ENCODE measurements at places on chromosomes 6 and 20.

DNA sequence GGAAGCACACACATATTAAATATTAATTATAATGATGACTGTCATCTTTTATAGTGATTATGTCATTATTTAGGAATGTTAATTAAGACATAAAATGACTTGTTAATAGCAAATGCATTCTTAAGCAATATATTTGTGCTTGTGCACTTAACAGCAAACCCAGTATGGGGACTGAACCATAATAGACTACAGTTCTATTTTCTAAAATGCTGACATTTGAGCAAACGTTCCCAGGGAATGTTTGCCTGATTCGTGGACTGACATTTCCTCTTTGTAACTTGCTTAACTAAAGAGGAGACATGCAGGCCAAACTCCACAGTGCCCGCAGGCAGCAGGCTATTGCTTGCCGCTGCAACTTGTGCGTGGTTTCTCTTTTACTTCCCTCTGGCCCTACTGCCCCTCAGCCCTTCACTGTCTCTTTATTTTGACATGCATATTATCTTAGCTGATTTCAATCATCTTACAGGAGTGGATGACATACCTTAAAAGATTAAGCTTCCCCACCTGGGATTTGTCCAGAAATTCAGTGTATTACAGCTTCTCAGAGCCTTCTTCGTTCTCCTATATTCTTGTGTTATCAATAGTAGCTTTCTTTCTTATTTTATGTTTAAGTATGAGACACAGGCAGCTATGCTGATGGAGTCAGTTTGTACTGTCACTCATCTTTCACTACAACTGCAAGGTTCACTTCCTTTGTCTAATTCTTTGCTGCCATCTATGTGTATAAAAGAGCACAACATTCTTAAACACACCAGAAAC lies 141.5 kb downstream of the GMDS start:
- DNase-seq: no peak

DNA sequence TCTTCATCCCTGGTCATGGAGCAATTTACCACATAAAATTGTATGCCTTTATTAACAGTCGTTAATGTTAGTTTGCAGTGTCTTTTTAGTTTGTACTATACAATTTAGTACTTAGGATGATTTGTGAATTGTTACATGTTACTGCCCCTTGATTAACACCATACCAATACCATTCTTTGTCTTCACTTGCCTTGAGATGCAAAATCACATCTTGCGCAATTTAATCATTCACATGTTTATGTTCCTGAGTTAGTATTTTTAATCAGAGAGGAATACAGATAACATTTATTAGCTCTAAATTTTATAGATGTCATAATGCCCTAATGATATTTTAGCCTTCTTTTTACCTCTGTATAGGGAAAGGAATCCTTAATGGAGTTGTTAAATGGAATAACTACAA lies 114.1 kb downstream of the SCAF8 start:
- DNase-seq: no peak

GRCh38 chr6:27419363-27419762 lies 30.8 kb downstream of the ZNF391 start:
- no peak for DNase-seq

DNA sequence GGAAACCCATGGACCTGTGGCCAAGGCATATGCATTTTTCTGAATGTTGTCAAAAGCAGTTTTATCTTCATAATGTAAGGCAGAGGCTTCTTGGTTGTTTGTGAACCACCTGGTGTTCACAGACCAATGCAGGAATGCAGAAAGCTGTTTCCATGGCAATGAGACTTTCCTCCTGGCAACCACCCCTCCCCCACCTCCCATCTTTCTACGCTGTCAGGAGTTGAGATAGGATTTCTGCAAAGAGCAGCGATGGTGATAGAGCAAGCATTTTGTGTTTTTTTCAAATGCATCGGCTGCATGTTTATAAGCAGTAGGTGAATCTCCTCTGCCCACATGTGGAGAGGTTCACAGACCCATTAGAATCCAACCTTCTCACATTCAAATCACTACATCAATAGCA lies 114.1 kb upstream of the SMLR1 start:
- no peak for DNase-seq

DNA sequence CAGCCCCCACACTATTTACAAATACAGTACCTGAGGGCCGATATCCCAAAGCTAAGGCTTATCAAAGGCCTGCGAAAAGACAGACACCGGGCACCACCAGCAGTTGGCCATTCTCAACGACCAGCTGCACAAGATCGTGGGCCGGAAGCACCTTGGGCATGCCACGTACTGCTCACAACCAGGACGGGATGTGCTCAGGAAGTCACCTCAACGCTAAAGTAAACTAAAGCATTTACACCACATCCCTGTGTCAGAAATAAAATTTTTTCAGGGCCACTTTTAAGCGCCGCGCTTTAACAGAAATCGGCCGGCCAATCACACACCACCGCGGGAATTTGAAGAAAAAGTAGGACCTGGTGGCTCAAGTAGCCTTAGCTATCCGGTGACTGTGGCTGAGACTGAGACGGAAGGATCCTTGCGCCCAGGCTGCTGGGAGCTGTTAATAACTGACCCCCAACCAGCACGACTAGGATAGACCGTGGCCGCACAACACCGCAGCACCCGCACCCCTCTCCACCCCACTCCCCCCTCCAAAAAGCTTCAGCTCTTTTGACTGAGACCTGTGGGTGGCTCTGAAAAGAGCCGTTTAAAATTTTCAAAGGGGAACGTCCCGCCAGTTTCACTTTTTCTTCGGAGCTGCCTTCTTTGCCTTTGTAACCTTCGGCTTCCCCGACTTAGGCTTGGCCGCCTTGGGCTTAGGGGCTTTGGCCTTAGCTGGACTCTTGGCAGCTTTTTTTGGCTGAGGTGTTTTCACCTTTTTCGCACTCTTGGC lies 131.2 kb upstream of the BTN3A2 start:
- DNase-seq: peak; percentile 78

GRCh38 chr6:19552076-19552475 lies 285.1 kb upstream of the ID4 start:
- DNase-seq: no peak
